ENCODE measurements at places on chromosomes 13 and 19.
A peak's percentile ranks its signal among the peaks of the same experiment; 100 is the strongest.

DNA sequence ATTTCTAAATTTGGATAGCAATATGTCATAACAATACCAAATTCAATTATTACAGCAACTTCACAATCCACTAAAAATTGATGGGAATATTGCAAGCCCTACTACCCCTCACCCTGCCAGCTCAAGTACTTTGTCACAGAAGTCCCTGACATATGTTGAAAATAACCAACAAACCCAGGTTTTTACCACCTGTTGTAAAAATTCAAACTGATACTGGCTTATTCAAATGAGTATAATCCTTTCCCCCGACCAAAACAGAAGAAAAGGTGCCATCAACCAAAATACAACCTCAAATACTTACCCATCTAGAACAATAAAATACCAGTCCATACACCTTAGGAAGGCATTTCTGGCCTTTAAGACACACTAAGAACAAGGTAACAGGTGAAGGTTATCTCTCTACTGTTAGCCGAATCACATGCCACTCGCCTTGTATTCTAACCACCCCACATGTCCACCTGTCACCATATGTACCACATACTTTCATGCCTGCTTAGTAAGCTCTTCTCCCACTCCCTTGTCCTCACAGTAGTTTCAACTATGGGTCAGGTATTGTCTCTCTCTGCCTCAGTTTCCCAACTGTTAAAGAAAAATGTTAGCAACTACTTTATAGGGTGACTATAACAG, 53.1 kb downstream of the USP12 start:
- DNase-seq, result no peak

DNA sequence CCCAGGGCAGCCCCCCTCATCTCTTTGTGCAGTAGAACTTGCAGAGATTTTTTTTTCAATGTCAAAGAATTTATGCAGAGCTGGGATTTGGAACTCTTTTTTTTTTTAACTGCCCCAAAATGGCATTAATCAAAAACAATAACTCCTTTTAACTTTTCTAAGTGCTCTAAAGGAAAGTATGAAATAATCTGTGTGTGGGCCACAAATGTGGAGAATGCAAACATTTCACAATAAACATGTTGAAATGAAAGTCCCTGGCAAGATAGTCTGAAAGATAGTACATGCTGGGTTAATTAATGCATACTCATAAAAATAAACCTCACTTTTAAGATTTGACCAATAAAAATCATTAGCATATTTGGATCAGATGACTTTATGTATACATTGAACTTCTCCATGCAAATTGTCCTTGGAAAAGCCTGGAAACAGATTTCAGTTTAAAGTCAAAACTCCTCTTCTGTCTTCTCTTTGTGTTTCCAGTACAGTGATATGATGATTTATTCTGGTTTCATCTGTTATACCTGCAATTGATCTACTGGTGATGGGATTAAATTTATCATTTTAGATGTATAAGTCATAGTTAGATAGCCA, 30.5 kb upstream of the ZNF536 start:
- no peak for DNase-seq

- DNase-seq, result no peak
Measured at GRCh38 chr19:28294395-28294794, 918.6 kb downstream of the UQCRFS1 start.

DNA sequence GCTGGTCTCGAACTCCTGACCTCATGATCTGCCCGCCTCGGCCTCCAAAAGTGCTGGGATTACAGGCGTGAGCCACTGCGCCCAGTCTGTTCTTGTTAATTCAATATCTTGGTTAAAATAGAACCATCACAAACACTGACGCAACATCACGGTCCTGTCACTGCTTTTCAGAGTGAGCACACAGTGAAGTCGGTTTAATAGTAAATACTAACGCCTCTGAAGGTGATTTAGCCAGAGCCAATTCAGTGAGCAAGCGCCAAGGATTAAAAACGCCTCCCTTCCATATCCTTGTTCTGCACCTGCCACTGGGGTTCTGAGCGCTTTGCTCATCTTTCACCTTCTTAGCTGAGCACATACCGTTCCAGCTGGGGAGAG, 30.3 kb downstream of the LAMP1 start:
- DNase-seq, result no peak

DNA sequence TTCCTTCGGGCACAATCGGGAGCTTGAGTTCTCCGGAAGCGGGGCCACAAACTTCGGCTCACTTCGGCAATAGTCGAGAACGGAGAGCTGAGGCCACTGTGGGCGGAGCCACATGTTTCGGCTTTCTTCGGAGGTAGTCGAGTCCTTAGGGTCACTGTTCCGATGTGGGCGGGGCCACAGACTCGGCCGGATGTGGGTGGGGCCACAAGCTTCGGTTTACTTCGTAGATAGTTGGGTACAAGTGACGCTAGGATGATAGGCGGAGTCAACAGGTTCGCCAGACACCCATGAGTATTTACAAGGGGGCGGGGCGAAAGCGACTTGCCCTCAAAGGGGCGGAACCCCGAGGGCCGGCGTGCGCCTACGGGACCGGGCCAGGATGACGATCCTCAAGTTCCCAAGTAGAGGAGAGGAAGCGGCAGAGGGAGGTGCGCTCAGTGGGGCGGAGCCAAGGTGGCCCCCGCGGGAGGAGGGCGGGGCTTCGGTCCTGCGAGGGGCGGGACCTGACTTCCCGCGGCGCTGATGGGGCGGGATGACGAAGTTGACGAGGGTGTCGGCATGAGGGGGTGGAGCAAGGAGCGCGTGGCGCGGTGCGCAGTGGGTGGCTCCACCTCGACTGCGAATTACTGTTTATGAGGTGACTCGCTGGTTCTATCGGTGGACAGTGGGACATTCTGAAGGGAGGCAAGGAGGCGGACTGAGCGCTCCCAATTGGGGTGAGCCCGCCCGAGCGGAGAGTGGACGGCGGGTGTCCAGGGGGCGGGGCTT, 539 bp upstream of the MBOAT7 start:
- peak; percentile 99 for DNase-seq

GRCh38 chr13:77388944-77389624, 62.2 kb upstream of the MYCBP2 start:
- no peak for DNase-seq

GRCh38 chr19:46376241-46377153, 29.6 kb downstream of the PPP5C start:
- DNase-seq, result peak; percentile 55

- no peak for DNase-seq
Measured at GRCh38 chr13:112473818-112474217, 97.7 kb downstream of the SPACA7 start.

DNA sequence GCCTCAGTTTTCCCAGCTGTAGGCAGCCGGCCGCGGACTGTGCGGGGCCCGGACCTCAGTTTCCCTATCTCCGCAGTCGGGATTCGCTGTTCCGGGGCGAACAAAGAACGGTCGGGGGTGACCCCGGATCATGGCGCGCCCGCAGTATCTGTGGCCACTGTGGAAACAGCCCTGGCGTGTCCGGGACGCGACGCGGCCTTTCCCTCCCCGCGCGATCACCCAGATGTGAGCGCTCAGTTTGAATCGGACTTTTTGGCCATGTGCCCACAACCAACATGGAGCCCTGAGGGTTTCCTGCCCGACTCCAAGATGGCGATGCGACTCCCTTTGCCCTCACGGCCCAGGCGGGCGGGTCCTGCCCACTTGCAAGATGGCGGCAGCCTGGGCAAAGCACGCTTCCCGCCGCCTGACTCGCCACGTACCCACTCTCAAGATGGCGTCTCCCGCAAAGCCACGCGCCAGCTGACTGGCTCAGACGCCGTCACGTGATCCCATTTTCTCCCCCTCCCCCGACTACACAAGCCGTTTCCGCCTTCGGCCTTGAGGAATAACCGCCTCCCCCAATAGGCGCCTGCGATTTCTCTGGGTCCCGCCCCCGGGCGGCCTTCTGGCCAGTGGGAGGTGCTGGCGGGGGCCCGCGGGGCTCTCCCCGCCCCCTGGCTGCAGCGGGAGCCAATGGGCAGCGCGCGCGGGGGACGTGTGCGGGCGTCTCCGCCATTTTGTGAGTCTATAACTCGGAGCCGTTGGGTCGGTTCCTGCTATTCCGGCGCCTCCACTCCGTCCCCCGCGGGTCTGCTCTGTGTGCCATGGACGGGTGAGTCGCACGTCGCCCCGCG, at the start of gene PTBP1:
Gene PTBP1 (plus strand): TSS at position 761 of the 836 bp plus-strand sequence. CDS start 46 bp downstream, at position 807.
- peak; percentile 100 for DNase-seq

- no peak for DNase-seq
Measured at GRCh38 chr19:18939163-18939562, 1.9 kb downstream of the HOMER3 start.

GRCh38 chr13:24127116-24127631, 33.3 kb upstream of the SPATA13 start:
- DNase-seq, result no peak

GRCh38 chr13:98022210-98022609, 68.7 kb downstream of the IPO5 start:
- DNase-seq, result no peak

GRCh38 chr13:75505327-75505726, 23.4 kb upstream of the TBC1D4 start:
- no peak for DNase-seq

- DNase-seq, result no peak
Measured at GRCh38 chr13:114101358-114102130, 30.9 kb downstream of the RASA3 start.

DNA sequence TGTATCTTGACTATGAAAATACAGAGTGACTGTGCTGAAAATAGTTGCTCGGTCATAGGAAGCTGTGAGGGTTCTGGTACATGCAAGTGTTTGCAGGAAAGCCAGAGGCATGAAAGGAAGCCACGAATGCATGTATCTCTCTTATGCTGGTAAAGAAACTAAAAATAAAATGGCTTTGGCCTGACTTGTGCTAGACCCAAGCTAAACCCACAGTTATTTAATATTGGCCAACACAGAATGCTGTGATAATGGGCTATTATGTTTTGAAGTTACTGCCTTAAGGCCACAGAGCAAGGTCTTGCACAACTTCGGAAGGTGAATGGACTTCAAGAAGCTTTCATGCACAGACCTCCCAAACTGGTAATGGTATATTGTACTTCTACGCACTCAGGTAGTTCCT, 518.2 kb upstream of the HTR2A start:
- DNase-seq, result no peak

GRCh38 chr19:42528354-42529247, at the start of gene CEACAM1:
CEACAM1 (minus strand) TSS chr19:42528481; CDS start chr19:42528374, 107 bp downstream.
- DNase-seq, result no peak

DNA sequence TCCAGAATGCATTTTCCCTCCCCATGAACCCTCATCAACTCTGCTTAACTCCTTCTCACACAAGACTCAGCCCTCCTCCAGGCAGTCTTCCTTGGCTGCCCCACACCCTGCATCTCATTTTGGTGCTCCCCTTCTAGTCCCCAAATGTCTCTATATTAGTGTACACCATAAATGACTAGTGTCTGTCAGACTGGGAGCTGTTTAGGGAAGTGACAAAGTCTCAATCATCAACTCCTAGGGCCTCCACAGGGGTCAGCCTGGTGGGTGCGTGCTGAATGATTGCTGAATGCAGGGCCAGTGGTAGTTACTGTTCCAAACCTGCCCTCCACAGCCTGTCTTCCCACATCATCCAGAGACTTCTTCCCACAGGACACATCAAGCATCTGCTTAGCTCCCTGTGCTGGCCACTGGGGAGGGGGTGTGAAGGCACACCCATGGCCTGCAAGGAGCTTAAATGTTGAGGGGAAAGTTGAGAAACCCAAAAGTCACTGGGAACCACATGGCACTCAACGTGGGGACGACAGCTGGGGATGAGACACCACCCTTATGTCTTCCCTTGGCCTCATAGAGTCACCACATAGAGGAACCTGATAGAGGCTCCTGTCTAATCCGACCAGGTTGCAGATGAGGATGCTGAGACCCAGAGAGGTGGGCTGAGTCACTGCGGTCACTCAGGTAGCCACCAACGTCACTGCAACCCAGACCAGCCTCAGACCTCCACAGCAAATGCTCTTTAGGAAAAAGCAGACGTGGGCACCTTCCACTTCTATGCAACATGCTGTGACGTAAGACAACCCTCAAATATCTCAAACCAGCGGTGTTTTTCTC, 79.3 kb upstream of the TM9SF2 start:
- DNase-seq, result no peak

DNA sequence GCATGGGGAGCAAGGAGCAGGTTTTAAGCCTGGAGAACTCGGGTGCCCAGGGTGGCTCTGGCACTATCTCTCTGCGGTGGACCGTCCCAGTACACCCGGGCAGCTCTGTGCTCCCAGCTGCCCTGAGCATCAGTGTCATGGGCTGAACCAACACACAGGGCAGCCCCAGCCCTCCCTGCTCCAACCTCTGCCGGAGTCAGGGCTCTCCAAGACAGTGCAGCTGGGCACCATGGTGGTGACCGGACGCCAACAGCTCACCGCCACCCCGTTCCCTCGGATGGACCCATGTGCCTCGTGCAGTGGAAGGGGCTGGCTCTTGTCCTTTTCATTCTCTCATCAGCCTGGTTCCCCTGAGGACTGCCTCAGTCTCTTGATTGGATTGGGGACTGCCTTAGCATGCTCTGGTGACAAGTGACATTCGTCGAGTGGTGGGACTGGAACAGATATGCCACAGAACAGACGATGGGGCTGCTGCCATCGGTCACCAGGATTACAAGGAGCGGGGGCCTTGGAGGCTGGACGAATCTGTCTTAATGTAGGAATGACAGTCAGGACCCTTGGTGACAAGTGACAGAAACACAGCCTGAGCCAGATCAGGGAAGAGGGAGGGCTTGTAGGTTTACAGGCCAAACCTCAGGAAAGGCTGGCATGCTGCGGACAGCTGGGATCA, 25.7 kb upstream of the VSTM2B start:
- DNase-seq, result no peak

DNA sequence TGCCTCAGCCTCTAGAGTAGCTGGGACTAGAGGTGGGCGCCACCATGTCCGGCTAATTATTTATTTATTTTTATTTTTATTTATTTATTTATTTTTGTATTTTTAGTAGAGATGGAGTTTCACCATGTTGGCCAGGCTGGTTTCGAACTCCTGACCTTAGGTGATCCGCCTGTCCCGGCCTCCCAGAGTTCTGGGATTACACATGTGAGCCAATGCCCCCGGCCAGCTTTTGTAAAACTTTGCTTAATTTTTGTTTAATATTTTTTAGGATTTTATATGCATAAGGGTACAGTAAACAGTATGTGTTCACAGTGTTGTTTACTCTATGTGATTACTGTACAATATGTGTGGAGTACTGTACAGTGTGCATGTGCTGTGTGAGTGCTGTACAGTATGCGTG, 98.7 kb downstream of the ZMYM2 start:
- no peak for DNase-seq

GRCh38 chr19:29779921-29780320, 31.9 kb upstream of the CCNE1 start:
- no peak for DNase-seq

DNA sequence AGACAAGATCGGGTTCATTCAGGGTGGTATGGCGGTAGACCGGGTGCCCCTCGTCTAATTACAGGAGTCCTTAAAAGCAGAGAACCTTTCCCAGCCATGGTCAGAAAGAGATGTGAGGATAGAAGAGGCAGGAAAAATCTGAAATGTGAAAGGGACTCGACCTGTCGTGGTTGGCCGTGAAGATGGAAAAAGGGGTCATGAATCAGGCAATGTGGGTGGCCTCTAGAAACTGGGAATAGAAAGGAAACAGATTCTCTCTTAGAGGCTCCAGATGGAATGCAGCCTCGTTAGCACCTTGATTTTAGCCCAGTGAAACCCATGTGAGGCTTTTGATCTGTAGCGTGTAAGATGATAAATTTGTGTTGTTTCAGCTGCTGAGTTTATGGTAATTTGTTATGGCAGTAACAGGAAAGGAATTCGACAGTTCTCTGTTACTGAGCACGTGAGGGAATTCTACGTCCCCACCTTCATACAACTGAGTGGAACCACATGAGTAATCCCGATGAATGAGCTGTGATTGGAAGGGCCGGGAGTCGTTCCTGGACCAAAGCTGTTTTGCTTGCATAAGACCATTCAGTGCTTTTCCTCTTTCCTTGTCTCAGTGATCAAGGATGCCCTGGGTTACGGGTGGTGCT, 11.0 kb upstream of the CA11 start:
- DNase-seq, result no peak

- DNase-seq, result no peak
Measured at GRCh38 chr13:68667863-68668262, 1437.7 kb upstream of the PCDH9 start.
